ENCODE measurements at places on chromosomes 1 and 21.

DNA sequence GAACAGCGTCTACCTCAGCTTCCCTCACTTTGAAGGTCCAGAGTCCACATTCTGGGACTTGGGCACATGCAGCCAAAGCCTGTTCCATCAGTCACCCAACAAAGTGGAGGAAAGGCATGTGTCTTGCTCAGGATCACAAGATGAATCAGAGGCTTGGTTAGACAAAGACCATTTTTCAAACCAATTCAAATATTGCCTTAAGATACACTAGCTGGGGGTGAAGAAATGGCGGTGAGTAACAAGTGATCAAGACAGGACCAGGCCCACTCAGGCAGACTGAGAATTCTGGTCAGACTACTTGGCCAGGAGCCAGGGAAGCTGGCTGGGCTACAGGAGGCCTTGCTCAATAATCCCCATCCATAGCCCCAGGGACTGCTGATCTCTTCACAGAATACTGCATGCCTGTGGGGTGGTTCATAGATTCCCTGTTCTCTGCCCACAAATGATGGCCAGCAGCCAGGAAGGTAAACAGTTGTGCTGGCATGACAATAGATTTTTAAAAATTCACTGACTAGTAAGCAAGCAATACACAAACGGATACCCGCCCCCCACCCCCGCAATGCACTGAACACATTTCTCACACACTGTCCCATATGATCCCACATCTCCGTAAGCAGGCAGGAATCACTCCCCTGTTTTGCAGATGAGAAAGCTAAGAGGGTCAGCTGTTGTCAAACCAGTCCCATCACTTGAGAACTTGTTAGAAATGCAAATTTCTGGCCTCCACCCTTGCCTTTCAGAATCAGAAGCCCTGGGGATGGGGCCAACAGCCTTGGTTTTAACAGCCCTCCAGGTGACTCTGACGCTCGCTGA lies 27.2 kb downstream of the ERI3 start:
- no peak for DNase-seq

- no peak for DNase-seq
Observed at GRCh38 chr1:115123116-115123515, 33.8 kb upstream of the TSPAN2 start.

GRCh38 chr1:196960854-196961253 lies 16.5 kb upstream of the CFHR5 start:
- no peak for DNase-seq

DNA sequence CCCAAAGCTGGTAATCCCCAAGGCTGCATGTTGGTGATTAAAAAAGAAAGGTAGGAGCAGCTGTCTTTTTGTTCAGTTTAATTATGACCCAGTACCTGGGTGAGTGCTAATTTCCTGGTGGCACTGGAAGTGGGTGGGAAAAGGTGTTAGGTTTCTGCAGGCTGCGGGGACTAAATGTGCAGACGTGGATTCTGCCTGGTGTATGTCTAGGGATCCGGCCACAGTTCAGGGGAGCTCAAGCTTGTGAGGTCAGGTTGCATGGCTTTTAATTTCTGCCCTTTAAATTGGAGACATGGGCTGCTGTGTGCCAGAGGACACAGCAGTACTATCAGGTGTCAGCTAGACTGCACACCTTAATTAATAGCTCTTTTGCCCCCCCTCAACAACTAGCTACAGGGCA lies 20.3 kb upstream of the TBX19 start:
- no peak for DNase-seq

DNA sequence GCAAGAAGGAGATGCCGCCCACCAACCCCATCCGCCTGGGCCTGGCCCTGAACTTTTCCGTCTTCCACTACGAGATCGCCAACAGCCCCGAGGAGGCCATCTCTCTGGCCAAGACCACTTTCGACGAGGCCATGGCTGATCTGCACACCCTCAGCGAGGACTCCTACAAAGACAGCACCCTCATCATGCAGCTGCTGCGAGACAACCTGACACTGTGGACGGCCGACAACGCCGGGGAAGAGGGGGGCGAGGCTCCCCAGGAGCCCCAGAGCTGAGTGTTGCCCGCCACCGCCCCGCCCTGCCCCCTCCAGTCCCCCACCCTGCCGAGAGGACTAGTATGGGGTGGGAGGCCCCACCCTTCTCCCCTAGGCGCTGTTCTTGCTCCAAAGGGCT lies 732 bp downstream of the SFN start:
- no peak for DNase-seq

DNA sequence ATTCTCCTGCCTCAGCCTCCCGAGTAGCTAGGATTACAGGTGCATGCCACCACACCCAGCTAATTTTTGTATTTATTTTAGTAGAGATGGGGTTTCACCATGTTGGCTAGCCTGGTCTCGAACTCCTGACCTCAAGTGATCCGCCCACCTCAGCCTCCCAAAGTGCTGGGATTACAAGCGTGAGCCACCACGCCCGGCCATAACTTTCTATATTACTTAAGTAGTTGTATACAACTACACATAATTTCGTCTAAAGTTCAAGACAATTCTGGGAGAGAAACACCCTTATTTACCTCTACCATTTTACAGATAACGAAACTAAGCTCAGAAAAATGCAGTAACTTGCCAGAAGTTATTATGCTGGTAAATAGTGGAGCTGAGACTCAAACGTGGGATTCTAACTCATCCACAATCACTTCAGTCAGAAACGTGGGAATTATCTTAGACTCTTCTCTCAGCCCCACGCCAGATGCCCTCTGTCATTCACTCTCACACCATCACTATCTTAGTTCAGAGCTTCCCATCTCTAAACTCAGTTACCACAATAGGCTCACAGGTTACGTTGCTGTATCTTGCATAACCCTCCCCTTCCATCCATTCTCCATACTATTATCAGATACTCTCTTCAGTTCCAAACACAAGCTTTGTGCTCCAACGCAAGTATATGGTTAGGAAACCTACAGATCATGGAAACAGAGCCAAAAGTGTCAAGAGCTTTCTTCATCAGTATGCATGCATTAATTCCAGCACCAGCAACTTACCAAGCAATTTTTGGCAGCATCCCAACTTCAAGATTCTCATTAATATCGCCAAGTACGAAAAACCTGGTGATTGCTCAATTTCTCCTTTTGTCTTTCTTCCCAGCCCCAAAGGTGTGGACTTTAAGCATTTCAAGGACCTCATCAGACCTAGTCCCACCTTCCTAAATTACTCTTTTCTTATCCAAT lies 69.3 kb downstream of the RERE start:
- no peak for DNase-seq

DNA sequence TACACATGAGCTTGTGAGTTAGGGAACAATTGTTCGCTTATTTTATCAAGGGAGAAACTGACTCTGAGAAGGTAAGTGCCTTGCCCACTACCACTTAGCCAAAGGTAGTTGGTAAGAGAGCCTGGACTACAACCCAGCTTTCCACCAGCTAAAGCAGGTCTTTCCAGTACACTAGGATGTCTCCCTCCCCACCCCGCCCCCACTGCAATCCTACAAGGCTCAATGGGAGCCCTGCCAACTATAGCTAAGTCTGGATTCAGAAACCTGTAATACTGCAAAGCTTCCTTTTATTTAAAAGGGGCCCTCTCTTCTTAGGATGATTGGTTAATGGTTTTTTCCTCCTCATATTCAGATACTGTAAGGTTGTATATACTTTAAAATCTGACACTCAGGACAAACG lies 102.0 kb upstream of the C8B start:
- DNase-seq: no peak

DNA sequence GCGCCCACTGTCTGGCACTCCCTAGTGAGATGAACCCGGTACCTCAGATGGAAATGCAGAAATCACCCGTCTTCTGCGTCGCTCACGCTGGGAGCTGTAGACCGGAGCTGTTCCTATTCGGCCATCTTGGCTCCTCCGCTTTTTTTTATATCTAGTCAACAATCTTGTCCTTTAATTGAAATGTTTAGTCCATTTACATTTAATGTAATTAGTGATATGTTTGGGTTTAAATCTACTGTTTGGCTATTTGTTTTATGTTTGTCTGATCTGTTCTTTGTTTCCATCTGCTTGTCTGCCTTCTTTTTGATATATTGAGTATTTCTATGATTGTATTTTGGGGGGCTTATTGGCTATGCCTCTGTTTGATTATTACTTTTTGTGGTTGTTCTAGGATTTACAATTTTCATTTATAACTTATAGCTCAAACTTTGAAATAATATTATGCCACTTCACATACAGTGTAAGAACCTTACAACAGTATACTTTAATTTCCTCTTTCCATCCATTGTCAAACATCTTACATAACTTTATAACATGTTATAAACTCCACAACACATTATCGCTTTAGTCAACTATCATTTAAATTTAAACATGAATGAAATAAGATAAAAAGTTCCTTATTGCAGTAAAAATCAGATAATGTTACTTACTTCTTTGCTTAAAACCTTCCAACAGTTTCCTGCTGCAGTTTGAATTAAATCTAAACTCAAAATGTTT lies 16.5 kb upstream of the RYR2 start:
- DNase-seq: no peak

DNA sequence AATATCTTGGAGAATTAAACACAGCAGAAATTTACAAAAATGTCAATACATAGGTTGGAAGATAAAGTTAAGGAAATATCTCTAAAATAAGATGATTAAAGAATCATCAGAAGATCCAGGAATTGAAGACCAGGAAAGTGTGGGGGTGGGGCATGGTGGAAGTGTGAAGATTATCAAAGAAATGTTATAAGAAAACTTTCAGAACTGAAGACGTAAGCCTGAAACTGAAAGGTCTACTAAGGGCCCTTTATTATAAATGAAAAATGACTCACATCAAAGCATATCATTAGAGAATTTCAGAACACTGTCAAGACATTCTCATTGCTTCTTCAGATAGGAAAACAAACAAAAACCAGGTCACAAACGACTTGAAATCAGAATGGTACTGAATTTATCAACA lies 92.4 kb upstream of the DPT start:
- DNase-seq: no peak

DNA sequence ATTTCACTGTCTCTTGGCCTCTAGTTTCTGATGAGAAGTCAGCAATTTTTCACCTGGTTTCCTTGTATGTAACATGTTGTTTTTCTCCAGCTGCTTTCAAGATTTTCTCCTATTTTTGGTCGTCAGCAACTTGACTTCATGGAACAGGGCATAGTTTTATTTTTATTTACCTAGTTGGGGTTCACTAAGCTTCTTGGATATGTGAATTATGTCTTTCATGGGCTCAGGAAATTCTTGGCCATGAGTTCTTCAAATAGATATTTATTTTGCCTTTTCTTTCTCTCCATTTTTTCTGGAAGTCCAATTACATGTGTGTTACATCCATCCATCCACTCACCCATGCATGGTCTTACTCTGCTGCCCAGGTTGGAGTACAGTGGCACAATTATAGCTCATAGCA lies 13.7 kb downstream of the SDHB start:
- DNase-seq: no peak

- no peak for DNase-seq
Observed at GRCh38 chr1:66035616-66036245, 243.0 kb downstream of the PDE4B start.

DNA sequence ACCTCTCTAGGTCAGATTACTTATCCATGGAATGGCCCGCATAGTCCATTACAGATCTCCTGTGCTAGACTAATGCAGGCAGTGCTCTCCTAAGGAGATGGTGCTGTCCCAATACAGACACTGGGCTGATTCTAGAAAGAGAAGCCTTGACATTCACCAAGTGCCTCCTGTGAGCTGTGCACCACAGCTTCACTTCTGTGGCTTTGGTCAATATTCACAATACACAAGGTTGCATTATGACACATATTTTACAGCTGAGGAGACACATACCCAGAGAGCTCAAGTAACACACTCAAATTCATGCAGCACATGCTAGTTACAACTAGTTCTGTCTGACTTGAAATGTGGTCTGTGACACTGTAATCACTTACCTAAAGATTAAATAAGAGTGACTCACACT lies 59.4 kb upstream of the LRRC8B start:
- no peak for DNase-seq

DNA sequence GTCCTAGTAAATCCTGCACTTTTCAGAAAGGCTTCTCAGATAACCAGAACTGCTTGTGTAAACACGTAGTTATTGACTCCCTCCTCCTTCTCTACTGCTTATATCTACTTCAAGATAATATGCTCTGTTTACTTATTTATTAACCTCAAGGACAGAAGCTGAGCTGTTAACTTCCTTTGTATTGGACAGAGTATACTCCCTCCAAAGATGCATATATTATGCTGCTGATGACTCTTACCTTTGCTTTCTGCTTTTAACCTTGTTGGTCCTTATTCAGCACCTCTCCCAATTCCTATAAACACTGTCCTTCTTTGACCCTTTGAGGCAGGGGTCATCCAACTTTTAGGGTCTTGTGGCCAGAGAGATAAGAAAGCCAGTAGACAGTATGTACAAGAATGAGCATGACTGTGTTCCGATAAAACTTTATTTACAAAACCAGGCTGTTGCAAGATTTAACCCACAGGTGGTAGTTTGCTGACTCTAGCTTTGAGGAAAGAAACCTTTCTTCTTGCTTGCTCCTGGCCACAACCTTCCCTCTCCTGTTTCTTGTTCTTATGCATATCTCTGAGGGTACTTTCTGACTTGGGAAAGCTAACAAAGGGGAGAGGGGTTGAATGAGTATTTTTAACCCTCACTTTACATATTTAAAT lies 4.9 kb downstream of the TPM3 start:
- no peak for DNase-seq

- DNase-seq: no peak
Observed at GRCh38 chr1:31261916-31262315, 22.2 kb upstream of the NKAIN1 start.

- no peak for DNase-seq
Observed at GRCh38 chr1:172654535-172654934, 4.4 kb upstream of the FASLG start.

DNA sequence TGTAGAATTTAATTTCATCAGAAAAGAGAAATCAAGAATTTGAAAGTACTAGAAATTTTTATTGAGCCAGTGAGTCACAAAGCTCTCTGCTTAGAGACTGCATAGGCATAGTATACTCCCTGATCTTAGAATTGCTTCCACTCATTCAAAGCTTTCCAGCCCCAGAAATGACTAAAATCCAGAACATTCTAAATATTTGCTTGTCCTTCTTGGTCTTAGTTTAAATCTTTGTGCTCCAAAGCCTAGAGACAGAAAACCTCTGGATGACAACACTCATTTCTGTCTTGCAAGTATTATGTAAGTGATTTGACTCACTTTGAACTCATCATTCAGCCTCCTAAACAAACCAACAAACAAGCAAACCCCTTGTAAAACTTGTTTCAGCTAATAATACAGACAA lies 74.2 kb downstream of the PTPRC start:
- no peak for DNase-seq

- DNase-seq: no peak
Observed at GRCh38 chr1:166062421-166063070, 104.3 kb downstream of the FAM78B start.

DNA sequence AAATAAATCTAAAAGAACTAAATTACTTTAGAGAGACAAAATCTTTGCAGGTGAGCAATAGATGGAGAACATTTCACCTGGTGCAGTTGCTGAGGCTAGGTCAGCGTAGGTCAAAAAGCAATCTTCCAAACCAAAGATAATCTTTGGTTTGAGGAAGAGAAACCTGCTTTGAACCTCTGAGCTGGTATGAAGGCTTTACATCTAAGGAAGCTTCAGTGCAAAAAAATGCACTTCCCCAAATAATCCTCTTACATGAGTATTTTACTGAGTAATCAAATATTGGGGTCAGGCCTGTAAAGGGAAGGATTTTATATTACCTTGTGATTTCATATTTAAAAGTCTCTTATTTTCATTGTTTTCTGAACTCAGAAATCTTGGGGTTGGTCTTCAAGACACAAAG lies 223.6 kb downstream of the SRGAP2C start:
- DNase-seq: no peak

- DNase-seq: no peak
Observed at GRCh38 chr1:210621712-210622111, 293.0 kb downstream of the HHAT start.

GRCh38 chr1:8844501-8845006 lies 27.1 kb upstream of the RERE start:
- DNase-seq: no peak

All from T-helper 9 cell (primary cell).